ENCODE measurements at places on chromosomes 5 and 9. TPM values are rescaled to one million over a fixed set of nuclear protein-coding genes. Genes with fewer than 3 reads are reported as not detected.
A peak's percentile ranks its signal among the peaks of the same experiment; 100 is the strongest.

DNA sequence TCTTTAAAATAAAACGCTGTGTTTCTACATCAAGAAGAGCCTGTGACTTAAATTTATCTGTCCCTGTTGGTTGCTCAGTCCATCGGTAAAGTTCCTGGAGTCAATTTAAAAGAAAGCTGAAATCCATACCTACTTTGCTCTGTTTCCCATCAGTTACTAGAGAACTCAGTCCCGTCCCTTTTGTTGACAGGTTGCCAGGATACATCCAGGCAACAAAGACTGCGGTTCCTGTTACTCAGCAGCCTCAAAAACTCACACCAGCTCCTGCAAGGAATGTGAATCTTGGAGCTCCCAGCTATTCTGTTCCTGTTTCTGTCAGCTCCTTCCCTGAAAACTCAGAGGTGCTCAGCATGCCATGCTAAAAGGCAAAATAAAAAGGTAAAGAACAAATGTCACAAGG lies at the start of gene ZNF474:
Gene ZNF474, plus strand, starts transcription at position 241 of the 400 bp plus-strand sequence. CDS start 22,445 bp downstream, outside the sequence.
- no peak for DNase-seq
- no peaks in the 10 kb centered on the region for H3K4me1 ChIP-seq
- H3K4me3 ChIP-seq: no peak within 1 kb of the TSS
- no peak within 1 kb of the TSS for H3K27ac ChIP-seq

GRCh38 chr5:165627548-165628170 lies 2122.2 kb downstream of the MAT2B start:
- no peaks in the 10 kb centered on the region for H3K4me1 ChIP-seq
- no peak overlapping the region for H3K4me3 ChIP-seq
- no peak overlapping the region for H3K27ac ChIP-seq
- DNase-seq: no peak
- no peaks in the 10 kb centered on the region for H3K36me3 ChIP-seq
- H3K27me3 ChIP-seq: no peaks in the 10 kb centered on the region

DNA sequence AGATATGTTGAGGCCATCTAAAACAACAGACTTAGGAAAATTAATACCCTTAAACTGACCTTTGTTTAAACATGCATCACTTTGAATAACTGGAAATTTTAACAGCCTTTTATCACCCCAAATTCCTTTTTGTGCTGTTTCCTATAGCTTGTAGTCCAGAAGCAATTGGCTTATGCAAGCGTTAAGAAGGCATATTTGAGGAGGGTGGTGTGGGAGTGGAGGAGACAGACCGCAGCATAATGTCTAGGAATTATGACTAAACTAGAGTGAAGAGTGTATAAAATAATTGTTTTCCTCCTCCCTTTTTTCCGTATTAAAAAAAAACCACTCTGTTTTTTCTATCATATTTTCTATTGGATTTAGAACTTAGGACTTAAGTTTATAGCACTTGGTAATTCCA lies 51.8 kb upstream of the MPDZ start:
- DNase-seq: no peak
- no peak overlapping the region for H3K27ac ChIP-seq
- H3K36me3 ChIP-seq: no peaks in the 10 kb centered on the region
- H3K27me3 ChIP-seq: no peaks in the 10 kb centered on the region
- no peak overlapping the region for H3K4me3 ChIP-seq
- H3K4me1 ChIP-seq: no peaks in the 10 kb centered on the region

Gene BNC2
- total RNA-seq: not detected

DNA sequence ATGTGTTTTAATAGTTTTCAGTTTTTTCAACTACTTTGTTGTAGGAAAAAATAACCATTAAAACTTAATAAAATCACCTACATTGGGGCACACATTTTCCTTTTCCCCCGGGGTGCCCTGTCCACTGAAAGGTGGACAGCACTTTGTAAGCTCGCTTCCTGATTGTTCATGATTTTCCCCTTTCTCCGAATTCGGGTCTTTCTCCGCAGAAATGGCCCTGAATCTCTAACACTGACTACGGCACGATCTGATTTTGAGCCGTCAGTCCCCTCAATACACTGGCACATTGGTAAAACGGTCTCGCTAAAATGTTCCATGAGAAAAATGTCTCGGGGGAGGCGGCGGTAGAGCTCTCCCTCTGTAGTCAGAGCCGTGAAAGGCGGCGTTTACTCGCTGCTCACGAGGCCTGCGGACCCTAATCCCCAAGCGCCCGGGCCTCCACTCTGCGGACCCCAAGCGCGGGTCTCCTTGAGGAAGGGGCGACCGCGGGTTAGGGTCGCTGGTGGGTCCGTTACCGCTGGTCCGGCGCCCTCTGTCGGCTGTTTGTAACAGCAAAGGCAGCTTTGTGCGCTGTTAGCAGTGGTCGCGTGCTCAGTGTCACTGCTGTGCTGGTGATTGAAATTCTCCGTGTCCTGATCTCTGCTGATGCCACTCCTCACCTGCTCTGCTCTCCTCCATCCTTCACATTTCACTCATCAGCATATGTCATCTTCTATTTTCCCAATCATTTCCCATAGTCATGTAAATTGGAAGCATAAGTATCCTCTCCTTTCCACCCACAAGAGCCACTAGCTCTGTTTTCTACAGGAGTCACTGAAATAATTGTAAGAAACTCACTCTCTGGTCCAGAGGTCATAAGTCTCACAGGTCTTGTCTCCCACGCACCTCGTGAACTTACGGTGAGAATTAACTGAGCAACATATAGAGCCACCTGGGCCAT lies 10.8 kb upstream of the IFNA2 start:
- peak overlapping the region; percentile 66 for H3K27ac ChIP-seq
- no peaks in the 10 kb centered on the region for H3K36me3 ChIP-seq
- peaks cover 47% of the 10 kb centered on the region for H3K27me3 ChIP-seq

- H3K36me3 ChIP-seq: no peaks in the 10 kb centered on the region
- no peak overlapping the region for H3K27ac ChIP-seq
- no peaks in the 10 kb centered on the region for H3K4me1 ChIP-seq
- H3K27me3 ChIP-seq: no peaks in the 10 kb centered on the region
- DNase-seq: no peak
These were observed 1129.2 kb downstream of the DTWD2 start for GRCh38 chr5:117859176-117859575.

Gene GLDC
- total RNA-seq: 1.8 TPM

- no peak overlapping the region for H3K27ac ChIP-seq
- no peaks in the 10 kb centered on the region for H3K27me3 ChIP-seq
- no peaks in the 10 kb centered on the region for H3K36me3 ChIP-seq
- DNase-seq: no peak
- no peaks in the 10 kb centered on the region for H3K4me1 ChIP-seq
- H3K4me3 ChIP-seq: no peak overlapping the region
These were observed 55.2 kb downstream of the NTNG2 start for GRCh38 chr9:132216861-132217619.

- H3K27ac ChIP-seq: no peak overlapping the region
- no peaks in the 10 kb centered on the region for H3K4me1 ChIP-seq
- H3K4me3 ChIP-seq: no peak overlapping the region
- no peak for DNase-seq
These were observed 148.3 kb upstream of the RUSC2 start for GRCh38 chr9:35341585-35341984.

GRCh38 chr5:68115584-68115983 lies 100.0 kb upstream of the PIK3R1 start:
- no peak overlapping the region for H3K27ac ChIP-seq
- no peak overlapping the region for H3K4me3 ChIP-seq
- H3K4me1 ChIP-seq: peaks cover 9% of the 10 kb centered on the region
- H3K36me3 ChIP-seq: no peaks in the 10 kb centered on the region
- DNase-seq: no peak

DNA sequence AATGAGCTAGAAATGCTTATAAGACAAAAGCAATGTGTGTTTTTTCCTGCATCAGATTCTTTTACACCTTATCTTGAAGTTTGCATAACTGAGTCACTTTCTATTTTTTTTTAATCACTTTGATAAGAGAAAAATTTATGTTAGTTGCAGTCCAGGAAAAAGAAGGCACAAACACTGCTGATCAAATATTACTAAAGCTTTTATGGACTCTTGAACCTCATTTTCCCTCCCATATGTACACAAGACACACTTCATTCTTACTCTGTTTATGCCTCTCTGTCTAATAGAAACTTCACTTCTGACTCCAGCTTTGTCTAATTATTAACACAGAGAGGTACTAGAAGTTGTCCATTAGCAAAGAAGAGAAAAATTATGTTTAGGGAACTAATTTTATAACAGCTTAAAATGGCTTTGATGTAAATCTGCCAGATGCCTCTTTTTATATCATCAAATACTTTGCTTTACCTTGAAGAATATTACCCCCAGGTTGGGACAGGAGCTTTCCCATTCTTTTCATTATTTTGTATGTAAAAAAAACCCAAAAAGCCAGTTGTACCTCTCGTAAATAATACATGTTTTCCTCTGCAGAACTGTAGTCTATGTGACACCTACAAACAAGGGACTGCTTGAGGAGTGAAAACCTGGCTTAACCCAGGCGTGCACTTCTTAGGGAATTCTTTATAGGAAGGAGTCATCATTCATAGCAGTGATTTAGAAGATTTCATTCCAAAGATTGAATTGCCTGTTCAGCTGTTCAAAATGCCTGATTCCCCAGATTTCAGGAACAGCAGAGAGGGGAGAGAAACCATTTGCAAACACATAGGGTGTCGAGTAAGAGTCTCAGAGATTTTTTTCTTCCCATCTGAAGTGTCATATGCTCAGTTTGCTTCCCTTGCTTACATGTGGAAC lies 72.6 kb downstream of the DAPK1 start:
- no peak for DNase-seq
- no peak overlapping the region for H3K4me3 ChIP-seq
- no peak overlapping the region for H3K27ac ChIP-seq
- no peaks in the 10 kb centered on the region for H3K36me3 ChIP-seq

Gene BTNL3
- not detected for total RNA-seq

Gene SOX30
- total RNA-seq: 0.18 TPM

DNA sequence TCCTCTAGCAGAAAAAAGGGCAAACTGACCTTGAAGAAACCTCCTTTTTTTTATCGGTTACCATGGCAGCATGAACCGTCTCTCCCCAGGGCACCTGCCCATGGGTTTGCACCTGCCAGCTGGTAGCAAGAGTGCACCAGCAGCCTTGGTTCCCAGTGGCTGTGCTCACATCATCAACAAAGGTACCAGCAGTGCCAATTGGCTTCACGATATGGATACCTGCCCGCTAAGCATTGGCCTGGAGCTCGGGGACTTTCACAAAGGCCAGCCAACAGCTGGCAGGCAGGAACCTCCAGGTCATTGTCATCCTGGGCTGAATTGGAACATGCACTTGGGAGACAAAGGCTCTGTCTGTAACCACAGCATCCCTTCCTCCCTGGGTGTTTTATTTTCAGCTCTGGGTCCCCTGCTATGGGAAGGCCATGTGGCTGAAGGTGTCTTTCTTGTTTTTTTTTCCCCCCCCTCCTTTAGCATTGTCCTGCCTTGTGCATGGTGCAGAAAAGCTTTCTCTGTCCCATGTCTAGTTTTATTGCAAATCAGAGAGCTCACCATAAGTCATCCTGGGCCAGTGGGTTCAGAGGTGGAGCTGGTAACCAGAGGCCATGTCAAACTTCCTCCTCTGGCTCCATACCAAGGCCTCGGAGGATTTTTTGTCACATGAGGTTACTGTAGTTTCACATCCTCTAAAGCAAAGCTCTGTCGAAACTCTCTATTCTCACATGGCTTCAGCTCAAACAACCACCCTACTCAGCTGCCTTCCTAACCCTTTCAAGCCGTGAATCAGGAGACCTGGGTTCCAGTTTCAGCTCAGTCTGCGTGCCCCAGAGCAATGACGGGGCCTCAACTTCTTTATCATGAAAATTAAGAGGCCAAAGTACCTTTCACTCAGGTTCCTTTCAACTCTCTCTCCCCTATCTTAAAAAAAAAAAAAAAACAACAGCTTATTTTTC lies 145.5 kb upstream of the MAP3K1 start:
- H3K36me3 ChIP-seq: no peaks in the 10 kb centered on the region
- H3K27me3 ChIP-seq: no peaks in the 10 kb centered on the region
- peak; percentile 69 for DNase-seq
- peaks cover 40% of the 10 kb centered on the region for H3K4me1 ChIP-seq
- no peak overlapping the region for H3K27ac ChIP-seq

Gene HMCN2
- total RNA-seq: 0.05 TPM

DNA sequence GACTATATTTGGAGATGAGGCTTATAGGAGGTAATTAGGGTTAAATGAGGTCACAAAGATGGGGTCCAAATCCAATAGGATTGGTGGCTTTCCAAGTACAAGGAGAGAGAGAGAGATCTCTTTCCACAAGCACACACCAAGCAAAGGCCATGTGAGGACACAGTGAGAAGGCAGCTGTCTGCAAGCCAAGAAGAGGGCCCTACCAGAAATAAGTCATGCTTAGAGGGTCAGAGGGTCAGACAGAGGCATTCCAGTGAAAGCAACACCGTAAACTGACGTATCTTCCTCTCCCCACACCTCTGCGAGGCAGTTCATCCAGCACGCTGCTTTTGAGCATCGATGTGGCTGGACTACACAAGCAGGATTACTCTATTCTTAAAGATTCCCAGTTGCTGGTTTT lies 87.9 kb downstream of the SLC1A3 start:
- no peak overlapping the region for H3K4me3 ChIP-seq
- H3K27ac ChIP-seq: no peak overlapping the region
- peaks cover 12% of the 10 kb centered on the region for H3K4me1 ChIP-seq
- H3K27me3 ChIP-seq: peaks cover 17% of the 10 kb centered on the region
- no peak for DNase-seq

DNA sequence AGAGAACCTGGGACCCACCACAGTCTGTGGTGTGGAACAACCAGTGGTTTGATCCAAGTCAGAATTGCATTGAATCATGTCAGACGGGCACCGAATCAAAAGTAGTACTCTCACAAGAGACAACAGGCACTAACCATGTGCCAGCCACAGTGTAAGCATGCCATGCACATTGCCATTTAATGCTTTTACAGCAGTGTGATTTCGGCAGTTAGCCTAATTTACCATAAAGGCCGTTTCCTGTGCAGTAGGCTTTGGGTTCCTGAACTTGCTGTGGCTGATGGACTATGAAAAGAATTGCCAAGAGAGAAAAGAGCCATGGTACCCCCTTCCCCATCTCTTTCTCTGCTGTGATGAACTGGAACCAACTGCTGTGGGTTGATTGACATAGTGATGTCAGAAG lies 540.6 kb downstream of the EBF1 start:
- peaks cover 2% of the 10 kb centered on the region for H3K27me3 ChIP-seq
- H3K4me3 ChIP-seq: no peak overlapping the region
- no peak for DNase-seq
- H3K36me3 ChIP-seq: no peaks in the 10 kb centered on the region
- no peak overlapping the region for H3K27ac ChIP-seq
- H3K4me1 ChIP-seq: no peaks in the 10 kb centered on the region
